SW 1271 (cell line): ENCODE measurements at places on chromosomes 6 and 20.

DNA sequence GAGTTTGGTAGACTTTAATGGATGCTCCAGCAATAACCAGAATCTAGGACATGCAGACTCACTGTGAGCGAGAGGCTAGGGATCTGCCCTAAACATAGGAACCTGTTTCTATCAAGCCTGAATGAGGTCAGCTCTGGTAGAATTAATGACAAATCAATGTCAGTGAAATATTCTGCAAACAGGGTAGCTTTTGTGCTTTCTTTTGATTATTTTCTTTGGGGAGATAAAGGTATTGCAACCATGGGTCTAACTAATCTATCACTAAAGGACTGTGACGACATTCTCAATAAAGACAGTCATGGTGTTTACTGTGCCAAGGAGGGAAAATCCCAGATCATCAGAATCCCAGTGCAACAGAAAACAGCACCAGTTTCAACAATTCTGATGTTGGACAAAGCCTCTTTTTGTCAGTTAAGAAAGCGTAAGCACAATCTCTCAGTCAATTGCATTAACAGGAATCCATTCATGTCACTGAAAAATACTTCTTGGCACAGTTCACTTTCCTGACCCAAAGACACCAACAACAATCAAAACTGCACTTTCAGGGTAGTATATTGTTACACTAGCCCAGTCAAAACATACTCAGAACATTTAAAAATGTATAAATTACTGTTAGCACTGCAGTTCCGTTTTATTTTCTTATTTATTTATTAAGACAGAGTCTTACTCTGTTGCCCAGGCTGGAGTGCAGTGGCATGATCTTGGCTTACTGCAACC, 36.8 kb upstream of the SMIM29 start:
- DNase-seq = no peak

DNA sequence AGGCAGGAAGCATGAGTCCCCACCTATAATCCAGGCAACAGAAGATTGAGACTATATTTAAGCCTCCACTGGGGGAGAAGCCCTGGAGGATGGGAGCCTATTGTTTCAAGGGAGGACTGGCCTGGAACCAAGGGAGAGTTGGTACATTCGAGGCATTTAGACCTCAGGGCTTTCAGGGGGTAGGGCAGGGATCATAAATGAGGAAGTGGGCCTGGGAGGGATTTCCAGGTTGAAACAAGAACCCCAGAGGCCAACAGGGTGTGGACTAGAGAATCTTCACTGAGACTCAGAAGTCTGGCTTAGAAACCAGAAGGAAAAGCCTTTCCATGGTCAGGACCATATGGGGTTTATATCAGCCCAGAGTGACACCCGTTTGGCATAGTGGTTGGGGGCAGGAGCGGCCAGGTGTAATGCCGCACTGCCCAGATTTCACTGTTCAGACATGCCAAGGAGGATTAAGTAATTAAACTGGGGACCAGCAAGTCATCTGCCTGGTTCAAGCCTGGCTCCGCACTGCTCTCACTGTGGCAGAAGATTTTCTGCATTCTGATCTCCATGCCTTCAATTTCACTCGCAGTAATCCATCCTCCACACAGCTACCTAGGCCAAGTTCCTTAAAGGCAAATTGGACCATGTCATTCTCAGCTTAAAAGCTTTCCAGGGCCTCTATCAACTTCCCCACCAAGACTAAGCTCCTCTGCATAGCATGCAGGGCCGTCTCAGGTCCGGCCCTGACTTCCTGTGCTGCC, 17.8 kb downstream of the LRFN2 start:
- DNase-seq = no peak

GRCh38 chr20:51516855-51517254, 25.7 kb downstream of the NFATC2 start:
- no peak for DNase-seq

DNA sequence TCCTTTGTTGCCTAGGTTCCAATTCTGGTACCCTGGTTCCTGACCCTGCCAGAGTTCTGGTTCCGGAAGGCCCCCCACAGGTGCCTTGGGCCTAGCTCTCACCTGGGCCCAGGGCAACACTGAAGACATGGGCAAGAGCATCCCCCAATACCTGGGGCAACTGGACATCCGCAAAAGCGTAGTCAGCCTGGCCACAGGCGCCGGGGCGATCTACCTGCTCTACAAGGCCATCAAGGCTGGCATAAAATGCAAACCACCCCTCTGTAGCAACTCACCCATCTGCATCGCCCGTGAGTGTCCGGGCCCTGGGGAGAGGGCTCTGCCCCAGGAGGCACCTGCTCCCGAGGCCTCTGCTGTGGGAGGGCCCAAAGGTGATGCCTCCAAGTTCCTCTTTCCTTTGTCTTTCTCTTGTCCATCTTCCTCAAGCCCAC, at the start of gene ARMC12:
ARMC12 (plus strand) TSS at position 51 of the 431 bp plus-strand sequence; CDS start at position 128, 77 bp downstream.
- no peak for DNase-seq

- no peak for DNase-seq
These were observed 130.1 kb upstream of the DOK5 start for GRCh38 chr20:54345301-54345724.

DNA sequence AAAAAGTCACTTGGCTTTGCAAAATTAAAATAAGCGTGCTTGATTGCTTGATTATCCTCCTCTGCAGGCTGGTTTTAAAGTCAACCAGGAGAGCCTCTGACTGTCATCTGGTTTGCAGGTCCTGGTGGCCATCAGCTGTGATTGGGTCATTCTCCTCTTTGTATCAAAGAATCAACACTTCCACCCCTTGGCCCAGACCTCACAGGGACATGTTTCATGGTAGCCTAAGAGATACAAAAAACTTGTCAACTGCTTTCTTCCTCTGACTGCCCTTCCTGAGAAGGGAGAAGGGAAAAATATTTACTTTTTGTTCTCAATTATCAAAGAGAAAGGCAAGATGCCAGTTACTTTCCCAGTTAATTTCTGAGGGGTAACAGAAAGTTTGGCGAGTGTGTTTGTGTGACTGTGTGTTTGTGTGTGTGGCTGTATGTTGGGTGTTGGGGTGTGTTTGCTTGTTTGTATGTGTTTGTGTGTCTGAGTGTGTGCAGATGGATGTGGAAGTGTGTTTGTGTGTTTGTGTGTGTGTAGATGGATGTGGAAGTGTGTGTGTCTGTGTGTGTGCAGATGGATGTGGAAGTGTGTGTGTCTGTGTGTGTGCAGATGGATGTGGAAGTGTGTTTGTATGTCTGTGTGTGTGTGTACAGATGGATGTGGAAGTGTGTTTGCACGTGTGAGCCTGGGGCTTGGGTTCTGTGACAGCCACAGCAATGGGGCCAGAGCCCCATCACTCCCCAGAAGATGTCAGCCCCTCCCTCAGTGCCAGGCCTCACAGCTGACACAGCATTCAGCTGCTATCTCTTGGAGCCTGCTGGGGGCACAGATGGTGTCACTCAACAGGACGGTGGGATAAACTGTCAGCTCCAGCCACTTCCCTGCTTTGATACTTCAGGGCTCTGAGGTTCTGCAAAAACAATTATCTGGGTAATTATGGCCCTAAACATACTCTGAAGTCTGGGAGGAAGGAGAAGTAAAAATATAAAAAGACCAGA, 98.6 kb upstream of the RNF24 start:
- no peak for DNase-seq

- DNase-seq = no peak
These were observed 70.8 kb downstream of the CDKAL1 start for GRCh38 chr6:20605061-20605460.

- peak; percentile 84 for DNase-seq
These were observed 201.3 kb upstream of the BTBD3 start for GRCh38 chr20:11716239-11716944.

DNA sequence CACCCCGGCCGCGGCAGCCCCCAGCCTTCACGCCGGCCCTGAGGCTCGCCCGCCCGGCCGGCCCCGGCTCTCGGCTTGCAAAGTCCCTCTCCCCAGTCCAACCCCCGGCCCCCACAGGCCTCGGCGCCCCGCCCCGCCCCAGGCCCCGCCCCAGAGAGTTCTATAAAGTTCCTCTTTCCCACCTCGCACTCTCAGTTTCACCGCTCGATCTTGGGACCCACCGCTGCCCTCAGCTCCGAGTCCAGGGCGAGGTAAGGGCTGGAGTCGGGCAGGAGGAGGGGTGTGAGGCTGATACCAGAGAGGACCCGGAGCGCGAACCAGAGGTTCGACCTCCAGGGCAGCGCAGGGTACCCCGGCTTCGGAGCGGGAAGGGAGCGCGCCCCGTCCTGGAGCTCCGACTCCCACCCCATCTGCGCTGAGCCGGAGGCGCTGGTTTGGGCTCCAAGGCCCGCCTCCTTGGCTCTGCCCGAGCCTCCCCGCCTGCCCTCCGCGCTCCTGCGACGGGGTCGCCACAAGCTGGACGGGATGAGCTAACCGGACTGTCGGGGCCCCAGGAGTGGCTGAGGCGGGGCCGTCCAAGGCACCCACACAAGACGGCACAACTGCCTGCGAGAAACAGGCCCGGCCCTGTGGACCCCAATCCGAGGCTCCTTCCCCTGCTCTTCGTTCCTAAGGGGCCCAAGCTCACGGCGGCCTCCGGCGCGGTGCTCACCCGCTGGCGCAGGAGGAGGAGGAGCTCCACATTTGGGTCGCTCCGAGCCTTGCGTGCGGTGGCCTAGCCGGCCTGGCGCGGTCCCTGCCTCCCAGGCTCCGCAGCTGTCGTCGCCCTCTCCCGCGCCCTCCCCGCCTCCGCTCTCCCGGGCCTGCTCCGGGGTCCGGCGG, at the start of gene IRF4:
IRF4 (plus strand) TSS at position 194 of the 882 bp plus-strand sequence. CDS start 1,401 bp downstream, outside the sequence.
- DNase-seq = no peak

- no peak for DNase-seq
These were observed 35.5 kb upstream of the ZFAND3 start for GRCh38 chr6:37783856-37784584.

GRCh38 chr20:46520976-46521579, 7.7 kb upstream of the ZNF334 start:
- DNase-seq = no peak

DNA sequence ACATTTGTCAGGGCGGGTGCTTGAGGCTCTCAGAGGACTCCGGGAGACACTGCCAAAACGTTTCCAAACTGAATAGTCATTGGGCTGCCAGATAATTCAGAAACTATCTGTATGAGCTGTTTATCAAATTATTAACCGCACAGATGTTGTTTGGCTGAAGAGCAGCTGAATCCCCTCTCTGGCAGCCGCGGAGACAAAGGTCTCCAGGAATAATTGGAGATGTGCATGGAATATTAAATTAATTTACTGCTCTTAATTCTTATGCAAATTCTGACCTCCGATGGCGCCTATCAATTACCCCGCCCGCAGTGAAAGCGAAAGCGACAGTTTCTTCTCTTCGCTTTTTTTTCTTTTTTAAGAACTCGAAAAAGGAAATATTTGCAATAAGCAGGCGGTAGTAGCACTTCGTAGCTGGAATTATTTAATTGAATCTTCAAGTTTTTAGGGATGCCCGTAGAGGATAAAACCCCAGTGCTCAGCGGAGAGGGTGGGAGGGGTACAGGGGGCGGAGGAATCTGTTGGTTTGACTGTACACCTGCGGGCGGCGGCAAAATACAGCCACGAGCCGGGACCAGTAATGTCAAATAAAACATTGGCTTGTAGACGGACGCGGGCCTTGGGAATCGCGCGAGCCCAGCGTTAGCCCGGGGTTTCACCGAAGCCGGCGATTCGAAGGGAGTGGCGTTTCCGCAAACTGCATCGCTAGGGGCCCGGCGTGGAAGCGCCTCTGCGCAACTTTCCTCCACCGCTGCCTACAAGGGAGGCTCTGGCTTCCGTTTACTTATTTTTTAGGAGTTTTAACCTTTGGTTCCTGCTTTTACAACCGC, 6.2 kb downstream of the LINC00237 start:
- no peak for DNase-seq

DNA sequence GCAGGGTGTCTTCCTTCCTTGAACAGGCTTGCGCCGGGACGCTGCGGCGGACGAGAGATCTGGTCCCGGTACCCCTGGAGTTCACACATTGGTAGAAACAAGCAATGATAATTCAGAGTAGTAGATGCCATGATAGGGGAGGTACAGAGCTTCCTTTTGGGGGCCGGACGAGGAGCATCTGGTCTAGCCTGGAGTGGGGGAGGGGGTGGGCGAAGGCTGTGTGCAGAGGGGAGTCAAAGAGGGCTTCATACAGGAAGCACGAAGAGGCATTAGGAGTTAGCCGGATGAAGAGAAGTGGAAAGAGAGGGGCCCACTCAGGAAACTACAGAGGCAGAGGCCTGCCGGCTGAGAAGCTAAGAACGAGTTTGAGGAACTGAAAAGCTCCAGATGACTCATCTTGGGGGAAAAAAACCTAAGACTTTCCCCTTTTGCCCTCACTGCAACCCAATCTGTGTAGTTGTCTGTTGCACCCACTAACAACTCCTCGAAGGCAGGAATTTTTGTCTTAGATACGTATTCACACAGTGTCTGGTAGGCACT, 611 bp downstream of the CNPY3 start:
- peak; percentile 54 for DNase-seq

DNA sequence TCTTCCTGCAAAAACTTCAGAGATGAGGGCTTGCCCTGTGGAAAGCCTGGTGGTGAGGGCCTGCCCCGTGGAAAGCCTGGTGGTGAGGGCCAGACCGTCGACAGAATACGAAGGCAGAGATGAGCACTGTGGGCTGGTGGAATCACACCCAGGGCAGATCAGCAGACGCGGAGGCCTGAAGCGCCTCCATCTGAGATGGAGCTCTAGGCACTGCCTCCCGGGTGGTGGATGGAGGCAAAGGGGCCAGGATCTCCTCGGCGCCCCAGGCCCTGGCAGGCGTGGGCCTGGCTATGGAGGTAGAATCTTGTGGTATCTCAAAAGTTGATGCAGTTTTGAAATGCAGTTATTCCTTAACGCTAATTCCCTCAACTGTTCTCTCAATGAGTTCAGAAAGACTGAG, 104.8 kb downstream of the PSMB1 start:
- no peak for DNase-seq

- DNase-seq = peak; percentile 74
These were observed 32.7 kb downstream of the CYP24A1 start for GRCh38 chr20:54140927-54141566.

- no peak for DNase-seq
These were observed 341.3 kb downstream of the FOXA2 start for GRCh38 chr20:22243067-22243466.

- DNase-seq = no peak
These were observed 406.5 kb downstream of the BTBD9 start for GRCh38 chr6:38233161-38233791.

DNA sequence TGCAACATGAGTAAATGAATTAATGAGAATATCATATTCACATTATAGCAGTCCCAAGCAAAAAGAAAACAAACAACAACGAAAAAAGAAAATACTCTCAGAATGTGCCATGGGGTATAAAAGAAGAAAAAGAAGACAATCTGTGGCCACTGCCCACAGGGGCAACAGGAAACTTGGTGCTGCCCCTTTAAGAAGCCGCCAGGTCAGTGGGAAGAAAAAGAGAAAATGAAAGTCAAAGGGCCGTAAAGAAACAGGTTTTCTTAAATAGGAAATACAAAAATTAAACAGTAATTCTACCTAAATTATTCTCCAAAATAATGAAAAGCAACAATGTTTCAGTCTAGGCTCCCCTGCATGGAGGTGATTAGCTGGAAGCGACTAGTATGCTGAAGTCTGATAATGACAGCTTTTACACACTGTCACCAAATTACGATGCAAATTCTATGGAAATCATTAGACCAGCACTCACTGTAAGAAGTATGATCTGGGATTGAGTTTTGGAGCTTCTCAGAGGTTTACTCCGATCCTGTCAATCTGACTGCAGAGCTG, 23.6 kb downstream of the GMDS start:
- DNase-seq = peak; percentile 5

GRCh38 chr6:96836631-96837080, 621 bp downstream of the GPR63 start:
- no peak for DNase-seq
